ENCODE measurements at places on chromosomes 3 and 15.

DNA sequence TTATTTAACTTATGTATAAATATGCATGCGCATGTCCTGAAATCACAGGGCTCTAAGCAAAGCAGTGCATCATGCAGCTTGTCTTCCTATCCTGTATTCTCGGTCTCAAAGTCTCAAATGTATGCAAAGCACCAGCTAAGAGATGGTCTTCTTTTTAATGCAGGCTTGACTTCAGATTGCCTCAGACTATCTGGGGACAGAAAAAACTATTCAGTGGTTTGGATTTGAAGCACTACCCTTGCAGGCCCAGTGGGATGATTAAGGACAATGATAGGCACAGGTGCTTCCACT lies 18.5 kb upstream of the NMNAT3 start:
- no peak for DNase-seq

DNA sequence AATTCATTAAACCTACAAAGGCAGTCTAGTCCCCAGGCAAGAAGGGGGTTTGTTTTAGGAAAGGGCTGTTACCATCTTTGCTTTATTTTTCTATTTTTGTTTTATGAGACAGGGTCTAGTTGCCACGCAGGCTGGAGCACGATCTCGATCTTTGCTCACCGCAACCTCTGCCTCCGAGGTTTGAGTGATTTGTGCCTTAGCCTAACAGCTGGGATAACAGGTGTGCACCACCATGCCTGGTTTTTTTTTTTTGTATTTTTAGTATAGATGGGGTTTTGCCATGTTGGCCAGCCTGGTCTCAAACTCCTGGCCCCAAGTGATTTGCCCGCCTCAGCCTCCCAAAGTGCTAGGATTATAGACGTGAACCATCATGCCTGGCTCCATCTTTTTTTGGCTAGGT lies 4.9 kb downstream of the HIGD1A start:
- DNase-seq, result no peak

GRCh38 chr3:194080913-194081800 lies 54.8 kb upstream of the HES1 start:
- DNase-seq, result no peak

- no peak for DNase-seq
Measured at GRCh38 chr3:108381529-108382140, 85.3 kb downstream of the HHLA2 start.

GRCh38 chr3:42351207-42351606 lies 59.2 kb downstream of the LYZL4 start:
- no peak for DNase-seq

DNA sequence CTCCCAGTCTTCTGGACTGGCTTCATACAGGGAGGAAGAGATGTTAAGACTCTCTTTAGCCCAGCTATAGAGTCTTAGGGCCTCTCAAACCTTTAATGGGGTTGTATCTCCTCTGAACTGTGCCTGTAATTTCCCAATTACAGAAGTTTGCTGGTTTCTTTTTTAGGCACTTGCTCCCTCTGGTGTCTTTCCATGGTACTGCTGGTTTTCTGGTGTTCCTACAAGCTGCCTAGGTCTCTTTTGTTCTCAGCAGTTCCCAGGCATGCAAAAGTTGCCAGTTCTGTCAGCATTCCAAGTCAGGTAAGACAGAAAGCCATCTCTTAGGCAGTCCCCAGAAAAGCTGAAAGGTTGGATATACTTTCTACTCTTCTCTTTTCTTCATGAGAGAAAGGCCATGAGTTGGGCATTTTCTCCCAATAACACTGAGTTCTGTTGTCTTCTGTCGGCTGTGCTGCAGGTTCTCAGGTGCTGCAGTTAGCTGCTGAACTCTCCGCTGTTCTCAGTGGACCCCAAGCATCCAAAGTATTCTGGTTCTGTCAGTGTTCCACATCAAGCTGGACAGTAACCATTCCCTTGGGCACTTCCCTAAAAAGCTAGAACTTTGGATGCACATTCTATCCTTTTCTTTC lies 54.4 kb upstream of the EHHADH start:
- DNase-seq, result peak; percentile 46

DNA sequence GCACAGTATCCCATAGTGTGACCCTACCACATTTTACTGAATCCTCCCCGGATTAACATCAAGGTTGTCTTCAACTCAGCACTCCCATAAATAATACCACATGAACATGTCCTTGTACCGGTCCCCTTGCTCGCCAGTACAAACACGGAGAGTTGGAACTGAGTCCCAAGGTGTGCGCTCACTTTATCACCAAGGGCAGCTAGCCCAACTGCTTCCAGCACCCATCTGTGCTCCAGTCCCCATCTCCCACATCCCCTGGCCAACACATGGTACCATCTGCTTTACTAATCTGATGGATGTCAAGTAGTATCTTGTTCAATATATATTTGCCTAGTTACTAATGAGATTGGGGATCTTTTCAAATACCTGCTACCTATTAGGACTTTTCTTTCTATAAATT lies 64.7 kb downstream of the ISG20 start:
- no peak for DNase-seq

DNA sequence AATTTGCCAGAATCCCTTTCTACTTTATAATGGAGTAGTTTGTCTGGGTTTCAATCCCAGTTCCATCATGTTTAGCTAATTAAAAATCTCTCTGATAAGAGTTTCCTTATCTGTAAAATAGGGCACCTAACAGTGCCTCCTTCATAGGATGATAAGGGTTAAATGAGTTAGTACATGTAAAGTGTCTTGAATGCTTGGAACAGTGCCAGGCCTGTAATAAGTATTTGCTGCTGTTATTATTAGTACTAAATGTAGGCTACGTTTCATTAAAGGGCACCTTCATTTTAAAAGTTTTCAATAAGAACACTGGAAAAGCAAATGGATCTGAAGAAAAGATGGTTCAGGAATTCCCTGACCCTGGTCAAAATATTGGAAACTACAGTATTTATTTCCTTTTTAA lies 11.8 kb upstream of the SLC2A2 start:
- no peak for DNase-seq

DNA sequence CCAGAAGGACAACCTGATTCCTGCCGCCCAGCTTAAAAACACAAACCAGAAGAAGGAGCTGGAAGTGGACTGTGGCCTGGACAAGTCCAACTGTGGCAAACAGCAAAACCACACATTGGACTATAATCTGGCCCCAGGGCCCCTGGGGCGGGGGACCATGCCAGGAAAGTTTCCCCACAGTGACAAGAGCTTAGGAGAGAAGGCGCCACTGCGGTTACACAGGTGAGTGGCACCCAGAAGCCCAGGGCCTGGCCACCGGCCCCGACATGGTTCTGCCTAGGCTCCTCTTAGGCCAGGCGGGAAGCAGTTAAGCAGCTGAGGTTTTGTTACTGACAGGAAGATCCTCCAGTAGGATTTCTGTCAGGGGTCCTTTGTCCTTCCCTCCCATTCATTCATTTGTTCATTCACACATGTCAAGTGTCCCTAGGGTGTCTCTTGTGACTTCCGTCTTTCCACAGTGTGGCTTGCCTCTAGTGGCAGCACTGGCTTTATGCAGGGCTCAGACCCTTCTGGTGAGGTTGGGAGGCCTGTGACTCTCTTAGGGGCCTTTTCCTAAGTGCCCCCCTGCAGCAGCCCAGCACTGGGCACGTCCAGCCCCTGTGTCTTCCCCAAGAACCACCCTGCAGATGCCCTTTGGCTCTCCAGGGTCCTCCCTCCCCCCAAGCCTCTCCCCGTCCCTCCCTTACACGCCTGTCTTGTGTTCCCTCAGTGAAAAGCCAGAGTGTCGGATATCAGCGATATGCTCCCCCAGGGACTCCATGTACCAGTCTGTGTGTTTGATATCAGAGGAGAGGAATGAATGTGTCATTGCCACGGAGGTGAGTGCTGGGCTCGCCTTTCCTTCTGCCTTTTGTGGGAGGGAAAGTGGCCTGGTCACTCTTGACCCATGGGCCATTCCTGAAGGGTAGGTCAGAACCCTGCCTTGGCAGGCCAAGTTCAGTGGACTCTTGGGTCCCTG lies 7.8 kb downstream of the DLL4 start:
- no peak for DNase-seq

DNA sequence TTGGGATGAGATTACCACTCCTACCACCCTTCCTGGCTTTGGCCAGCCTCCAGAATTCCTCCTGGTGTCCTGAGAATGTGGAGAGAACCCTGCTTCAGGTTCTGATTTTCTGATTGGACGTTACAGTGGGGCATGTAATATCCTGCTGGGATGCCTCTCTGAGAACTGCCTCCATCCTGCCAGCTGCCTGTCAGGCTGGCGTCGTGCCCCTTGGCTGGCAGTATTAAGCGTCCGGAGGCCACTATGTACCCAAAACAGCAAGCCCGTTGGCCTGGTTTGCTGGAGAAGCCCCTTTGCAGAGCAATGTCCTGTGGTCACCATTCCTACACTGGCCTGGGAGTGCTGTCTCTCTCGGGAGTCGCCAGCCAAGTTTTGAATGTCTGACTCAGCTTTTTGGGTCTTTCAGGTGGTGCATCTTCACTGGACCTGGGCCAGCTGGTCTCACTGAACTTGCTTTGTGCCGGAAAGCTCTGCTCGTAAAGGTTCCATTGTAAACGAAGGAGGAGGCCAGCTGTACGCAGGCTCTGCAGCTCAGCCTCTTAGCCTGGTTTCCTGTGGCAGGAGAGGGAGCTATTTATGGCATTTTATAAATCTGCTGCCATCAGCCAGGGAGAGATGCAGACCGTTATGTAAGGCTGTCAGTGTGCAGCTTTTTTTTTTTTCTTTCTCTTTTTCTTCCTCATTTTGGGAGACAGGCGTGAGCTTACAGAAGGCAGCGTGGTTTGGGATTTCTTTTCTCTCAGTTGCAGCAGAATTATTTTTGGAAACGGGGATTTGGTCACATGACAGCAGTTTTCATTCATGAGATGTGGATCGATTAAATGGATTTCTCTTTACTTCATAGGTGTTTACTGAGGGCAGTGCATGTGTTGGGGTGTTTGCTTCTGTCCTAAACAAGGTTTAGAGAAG lies 19.0 kb upstream of the TRAK1 start:
- DNase-seq, result no peak

DNA sequence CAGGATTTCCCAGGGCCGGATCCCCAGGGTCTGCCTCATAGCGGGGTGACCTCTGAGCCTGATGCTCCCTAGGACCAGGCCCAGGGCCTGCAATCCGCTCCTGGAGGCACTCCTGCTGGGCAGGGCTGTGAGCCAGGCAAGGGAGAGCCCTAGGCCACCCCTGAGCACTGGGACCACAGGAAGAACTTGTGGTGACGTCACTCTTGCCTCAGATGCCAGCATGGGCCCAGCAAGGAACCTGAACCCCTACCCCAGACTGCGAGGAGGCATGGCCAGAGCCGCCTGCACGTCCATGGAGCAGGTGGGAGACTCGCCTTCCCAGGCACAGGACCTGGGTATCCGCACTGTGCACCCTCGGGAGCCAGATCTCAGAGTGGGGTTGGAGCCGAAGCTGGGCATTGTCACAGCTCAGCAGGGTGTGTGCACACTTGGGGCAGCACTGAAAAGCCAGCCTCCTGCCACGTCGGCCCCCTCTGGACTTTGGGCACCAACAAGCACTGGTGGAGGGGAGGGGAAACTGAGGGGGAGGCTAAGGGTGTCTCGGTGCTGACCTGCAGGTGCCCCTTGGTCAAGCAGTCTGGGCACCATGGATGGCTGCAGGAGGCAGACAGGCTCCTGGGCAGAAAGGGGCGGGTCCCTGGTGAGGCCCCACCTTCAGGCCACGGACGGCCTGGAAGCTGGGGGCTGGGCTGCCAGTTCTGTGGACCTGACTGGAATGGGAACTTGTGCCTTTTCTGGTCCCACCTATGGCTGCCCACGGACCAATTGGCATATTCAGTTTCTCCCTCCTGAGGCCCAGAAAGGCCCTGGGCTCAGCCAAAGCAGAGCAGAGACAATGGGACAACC lies 49.3 kb downstream of the SLC6A20 start:
- DNase-seq, result no peak

DNA sequence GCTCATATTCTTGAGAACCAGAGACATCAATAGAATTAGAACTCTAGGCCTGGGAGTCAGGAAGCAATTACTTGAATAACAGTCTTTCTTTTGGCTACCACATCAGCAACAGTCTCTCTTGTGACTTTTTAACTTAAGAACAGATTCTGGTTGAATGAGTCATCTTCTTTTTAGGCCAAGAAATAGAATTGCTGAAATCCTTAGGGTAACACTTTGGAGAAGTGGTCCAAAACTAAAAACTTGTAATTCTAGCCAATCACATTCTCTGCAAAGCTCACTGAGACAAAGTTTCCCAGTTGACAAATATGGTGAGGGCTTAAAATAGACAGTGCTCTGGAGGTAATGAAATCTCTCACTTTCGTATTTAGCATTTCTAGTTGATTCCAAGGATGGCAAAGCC lies 238.0 kb downstream of the SHOX2 start:
- DNase-seq, result no peak

GRCh38 chr15:90838139-90838538 lies 30.2 kb upstream of the FURIN start:
- peak; percentile 74 for DNase-seq
